ENCODE measurements at places on chromosomes 7 and 10. TPM values are rescaled to one million over a fixed set of nuclear protein-coding genes. Genes with fewer than 3 reads are reported as not detected.

AQP1 gene
- not detected for polyA plus RNA-seq

SPDYE5 gene
- 1.8 TPM for polyA plus RNA-seq

SPDYE11 gene
- polyA plus RNA-seq: 0.92 TPM

SPDYE1 gene
- polyA plus RNA-seq: 1.6 TPM

SFTPA2 gene
- not detected for polyA plus RNA-seq

ERCC6 gene
- polyA plus RNA-seq: 4.0 TPM

EBLN1 gene
- not detected for polyA plus RNA-seq

ANXA8L1 gene
- not detected for polyA plus RNA-seq

PCBD1 gene
- polyA plus RNA-seq: 77.4 TPM

CLDN4 gene
- 16.5 TPM for polyA plus RNA-seq

EMX2 gene
- polyA plus RNA-seq: not detected

FFAR4 gene
- 0.06 TPM for polyA plus RNA-seq

FANK1 gene
- 0.37 TPM for polyA plus RNA-seq
